ENCODE measurements at places on chromosomes 16 and 17.

DNA sequence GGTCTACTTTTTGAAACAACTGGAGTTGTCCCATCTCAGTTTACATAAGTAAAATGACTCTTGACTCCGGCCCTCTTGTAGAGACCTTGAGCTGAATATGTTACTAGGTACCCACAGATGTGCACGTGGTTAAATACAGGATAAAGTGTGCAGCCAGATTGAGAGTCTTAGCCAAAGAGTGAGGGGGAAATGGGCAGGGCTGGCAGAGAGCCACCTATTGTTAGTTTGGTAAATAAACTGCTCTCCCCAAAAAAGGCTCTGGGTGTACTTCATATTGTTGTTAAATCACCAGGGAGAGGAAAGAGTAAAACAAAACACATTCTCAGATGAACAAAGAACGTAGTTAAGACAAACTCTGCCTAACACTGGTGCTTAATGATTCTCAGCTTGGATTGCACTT lies 20.3 kb downstream of the G6PC1 start:
- DNase-seq: no peak

DNA sequence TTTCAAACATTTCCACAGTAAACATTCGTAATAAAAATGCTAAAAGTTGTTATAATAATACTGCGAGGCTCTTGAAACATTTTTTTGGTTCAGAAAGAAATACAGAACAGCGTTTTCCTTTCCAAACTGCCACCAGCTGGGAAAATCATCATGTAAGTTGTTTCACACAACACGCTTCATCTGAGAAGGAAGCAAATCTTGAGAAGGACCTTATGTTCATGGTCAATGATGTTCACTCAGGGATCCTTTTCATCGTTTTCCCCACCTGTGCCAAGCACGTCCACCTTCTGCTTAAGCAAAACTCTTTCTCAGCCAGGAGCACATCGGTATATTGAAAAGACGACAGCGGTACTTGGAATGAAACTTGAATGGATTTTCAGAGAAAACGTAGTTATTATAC lies 274.5 kb upstream of the ELAC2 start:
- no peak for DNase-seq

DNA sequence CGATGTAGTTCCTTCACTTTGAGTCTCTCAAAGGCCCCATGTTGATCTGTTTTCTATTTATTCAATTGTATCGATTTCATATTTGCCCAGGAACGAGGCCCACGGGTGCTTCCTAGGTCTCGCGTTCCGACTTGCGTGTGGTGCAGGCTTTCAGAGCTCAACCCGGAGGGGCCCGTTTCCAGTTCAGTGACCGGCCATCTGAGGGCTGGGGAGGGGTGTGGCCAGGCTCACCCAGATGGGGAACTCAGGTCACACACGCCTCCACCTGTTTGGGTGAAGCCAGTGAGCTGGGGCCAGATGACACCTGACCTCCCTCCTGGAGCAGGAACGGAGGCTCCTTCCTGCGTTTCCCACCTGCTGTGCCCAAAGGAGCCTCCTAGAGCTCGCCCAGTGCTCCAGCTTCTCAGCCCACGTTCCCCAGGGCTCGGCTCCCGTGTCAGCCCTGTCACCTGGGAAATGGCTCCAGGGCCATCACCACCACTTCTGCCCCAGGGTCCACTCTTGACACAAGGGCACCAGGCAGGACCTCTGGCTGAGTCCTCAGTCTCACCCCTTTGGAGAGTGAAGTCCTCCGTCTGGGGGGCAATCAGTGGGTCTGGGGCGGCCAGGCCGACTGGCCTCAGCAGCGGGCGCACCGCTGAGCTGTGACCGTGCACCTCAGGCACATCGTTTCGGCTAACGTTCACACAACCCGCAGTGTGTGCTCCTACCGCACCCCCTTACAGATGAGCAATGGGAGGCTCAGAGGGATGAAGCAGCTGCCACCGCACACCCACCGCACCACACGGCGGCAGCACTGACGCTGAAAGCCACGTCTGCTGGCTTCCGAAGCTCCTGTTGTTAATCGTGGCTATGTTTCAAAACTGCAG lies 18.0 kb downstream of the FOXF1 start:
- DNase-seq: no peak

- no peak for DNase-seq
Measured at GRCh38 chr17:77617516-77617915, 341.0 kb upstream of the TNRC6C start.

DNA sequence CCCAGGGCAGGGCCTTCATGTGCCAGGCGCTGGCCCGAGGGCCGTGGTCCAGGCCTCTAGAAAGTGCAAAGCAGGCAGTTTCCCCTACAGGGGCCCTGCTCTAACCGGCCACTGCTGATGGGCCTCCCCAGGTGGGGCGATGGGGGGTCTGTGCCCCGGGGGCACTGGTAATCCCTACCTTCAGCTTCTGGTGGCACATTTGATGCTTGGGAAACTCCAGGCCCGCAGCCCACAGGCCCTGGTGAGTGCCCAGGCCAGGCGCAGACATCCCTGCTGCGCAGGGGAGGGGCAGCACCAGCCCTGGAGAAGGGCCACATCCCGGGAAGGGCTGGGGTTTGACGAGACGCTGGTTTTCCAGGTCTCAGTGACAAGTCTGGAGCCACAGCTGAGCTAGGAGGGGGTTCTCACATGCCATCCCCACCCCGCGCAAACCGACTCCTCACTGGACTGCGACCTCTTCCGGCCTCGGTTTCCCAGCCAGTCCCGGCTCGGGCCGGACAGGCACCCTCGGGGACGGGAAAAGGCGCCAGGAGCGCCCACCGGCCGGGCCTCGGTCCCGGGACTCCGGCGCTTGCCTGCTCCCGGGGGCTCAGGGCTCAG lies 1.6 kb downstream of the DOC2B start:
- DNase-seq: no peak

GRCh38 chr17:2397247-2398171 lies 3.4 kb downstream of the MNT start:
- no peak for DNase-seq

DNA sequence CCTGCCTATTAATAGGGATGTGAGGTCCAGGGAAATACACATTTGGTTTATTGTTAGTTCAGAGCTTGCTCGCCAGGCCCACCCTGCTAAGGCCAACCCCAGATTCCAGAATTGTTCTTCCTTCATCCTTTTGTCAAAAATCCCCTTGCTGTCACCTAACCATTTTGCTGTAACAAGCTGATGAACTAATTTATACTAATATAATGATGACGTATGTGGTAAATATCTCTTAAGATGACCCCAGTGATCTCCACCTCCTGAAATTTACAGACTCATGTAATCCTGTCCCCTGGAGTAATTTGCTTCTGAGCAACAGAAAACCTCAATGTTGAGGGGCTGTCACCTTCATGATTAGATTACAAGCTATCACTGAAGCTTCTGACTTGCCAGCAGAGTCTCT lies 236.3 kb upstream of the N4BP1 start:
- DNase-seq: no peak

GRCh38 chr16:19578378-19578971 lies 23.0 kb downstream of the VPS35L start:
- DNase-seq: no peak

GRCh38 chr17:77693776-77694175 lies 264.7 kb upstream of the TNRC6C start:
- DNase-seq: no peak

DNA sequence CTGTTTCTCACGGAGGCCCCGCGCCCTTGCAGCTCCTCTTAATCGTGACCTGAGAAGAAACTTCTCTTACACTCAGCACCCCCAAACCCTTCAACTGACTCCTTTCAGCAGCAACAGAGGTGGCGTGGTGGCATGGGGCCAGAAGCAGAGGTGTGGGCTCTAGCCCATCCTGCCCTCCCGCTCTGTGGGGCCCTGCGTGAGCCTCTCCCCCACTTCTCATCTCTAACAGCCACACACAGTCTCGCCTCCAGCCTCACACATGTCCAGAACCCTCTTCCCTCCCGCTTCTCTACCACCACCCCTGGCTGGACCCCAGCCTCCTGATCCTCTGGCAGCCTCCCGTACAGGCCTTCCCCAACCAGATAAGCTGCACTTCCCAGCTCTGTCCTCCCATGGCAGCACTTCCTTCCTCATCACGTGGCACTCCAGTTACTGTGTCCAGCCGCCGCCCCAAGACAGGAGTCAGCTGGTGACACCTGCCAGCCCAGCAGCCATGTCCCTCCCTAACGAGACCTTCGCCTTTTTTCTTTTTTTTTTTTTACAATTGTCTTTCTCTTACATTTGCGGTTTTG lies 30.5 kb downstream of the NSMCE1 start:
- DNase-seq: peak; percentile 51

- no peak for DNase-seq
Measured at GRCh38 chr17:21131137-21131536, 4.4 kb downstream of the DHRS7B start.

DNA sequence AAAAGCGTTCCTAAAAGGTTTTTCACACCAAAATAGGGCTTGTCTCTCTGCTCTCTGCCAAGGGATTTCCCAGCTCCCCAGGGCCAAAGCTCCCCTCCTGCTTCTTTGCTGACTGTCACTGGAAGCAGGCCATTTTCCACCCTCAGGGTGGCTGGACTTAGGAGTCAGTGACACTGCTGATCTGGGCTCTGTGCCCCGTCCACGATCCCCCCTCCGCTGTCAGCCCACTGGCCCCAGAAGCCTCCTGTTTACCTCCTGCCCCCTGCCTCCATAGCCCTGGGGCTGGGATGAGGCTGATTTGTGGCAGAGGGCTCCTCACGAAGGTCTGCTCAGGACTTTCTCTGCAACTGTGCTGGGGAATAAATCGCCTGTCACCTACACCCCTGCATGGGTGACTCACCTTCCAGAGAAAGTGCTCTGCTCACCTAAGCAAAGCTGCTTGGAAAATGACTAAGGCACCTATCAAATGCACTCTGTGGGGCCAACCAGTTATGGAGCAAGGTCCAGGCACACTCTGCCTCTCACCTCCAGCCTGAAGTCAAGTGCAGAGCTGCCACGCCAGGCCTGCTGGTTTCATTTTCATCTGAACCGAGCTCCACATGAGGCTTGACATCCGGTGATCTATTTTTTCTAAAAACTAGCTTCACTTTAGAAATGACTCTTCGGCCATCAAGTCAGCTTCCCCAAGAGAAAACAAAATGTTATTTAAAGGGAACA lies 4.9 kb downstream of the MAP3K14 start:
- DNase-seq: peak; percentile 95

DNA sequence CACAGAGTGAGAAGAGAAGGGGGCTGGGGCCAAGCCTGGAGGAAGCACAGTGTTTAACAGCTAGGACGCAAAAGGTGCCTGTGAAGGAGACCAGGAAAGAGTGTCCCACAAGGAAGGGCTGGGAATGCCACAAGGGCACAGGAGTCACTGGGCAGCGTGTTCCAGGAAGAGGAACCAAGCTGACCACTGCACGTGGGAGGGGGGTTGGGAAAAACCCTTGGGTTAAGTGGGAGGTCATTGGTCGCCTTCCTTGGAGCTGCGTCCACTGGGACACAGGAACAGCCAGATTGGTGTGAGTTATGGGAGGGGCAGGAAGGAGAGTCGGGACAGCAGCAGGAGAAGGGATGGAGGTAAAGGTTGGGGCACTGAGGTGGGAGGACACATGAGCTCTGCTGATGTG lies 12.9 kb downstream of the TTYH2 start:
- DNase-seq: no peak

DNA sequence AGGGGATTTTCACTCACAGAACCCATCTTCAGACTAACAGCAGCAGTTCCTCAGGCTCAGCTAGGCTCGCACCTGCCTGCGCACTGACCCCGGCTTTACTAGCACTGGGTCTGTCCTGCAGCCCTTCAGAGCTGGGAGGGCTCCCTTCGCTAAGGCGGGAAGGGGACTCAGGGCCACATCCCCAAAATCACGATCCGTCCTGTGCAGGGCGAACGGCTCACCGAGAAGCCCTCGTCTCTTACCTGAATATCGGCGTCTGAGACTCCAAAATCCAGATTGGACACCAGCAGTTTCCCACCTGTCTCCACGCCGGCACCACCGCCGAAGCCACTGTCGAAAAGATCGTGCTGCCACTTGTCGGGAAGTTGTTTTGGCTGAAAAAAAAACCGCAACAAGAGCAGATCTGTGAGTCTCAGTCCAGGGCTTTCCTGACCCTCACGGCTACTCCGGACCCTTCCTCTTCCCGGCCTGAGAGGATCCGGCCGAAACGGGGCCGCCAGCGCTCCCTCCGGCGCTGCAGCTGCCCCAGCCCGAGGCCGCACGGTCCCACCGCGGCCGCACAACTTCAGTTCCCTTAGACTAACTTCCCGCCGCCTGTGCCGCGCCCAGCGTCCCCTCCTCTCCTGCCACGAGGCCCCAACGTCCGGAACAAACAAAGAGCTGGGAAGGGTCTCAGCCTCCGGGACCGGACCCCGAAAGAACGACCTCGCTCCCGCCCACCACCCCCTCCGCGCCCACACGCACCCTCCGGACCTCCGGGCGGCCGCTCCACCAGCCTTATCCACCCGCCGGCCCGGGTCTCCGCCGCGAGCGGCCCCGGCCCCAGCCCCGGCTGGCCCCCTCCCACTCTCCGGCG lies 711 bp downstream of the ALYREF start:
- no peak for DNase-seq

DNA sequence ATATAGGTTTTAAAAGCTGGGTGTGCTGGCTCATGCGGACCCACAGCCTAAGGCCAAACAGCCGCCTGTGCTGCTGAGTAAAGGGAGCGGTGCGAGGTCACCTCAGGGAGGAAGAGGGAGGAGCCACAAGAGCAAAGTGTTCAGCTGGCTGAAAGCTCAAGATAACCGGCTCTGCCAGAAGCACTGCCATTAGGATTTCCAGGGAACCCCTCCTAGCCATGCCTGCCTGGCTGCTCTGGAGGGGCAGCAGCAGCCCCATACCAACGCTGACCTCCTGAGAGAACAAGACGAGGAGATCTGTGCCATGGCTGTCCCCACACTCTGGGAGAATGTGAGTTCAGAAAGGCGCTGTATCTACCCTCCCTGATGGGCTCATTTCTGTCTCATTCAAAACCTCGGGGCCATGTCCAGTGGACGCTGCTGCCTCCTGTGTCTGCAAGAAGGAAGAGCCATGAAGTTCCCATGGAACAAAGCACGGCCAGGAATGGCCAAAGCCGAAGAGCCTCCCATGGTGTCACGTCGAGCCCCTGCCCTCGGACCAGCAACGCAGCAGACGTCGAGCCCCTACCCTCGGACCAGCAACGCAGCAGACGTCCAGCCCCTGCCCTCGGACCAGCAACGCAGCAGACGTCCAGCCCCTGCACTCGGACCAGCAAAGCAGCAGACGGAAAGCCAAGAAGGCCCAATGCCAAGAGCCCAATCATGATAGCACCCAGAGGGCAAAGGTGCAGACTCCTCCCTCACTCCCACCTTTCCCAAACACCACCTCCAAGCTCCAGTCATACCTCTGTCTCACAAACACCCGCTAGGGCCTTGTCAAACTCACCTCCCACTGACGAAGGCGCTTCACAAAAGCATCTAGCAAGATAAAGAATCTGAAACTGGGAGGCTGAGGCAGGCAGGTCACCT lies 107.0 kb downstream of the ANKRD11 start:
- DNase-seq: no peak

- no peak for DNase-seq
Measured at GRCh38 chr17:15048933-15049794, 216.0 kb downstream of the PMP22 start.

DNA sequence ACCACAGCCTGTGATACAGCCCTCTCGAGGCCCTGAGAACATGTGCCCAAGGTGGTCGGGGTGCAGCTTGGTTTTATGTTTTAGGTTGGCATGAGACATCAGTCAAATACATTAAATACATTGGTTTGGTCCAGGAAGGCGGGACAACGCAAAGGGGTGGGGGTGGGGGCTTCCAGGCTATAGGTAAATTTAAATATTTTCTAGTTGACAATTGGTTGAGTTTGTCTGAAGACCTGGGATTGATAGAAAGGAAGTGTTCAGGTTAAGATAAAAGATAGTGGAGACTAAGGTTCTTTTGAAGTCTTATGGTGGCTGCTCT lies 1.2 kb upstream of the ZKSCAN2 start:
- DNase-seq: peak; percentile 12

GRCh38 chr17:27310565-27311110 lies 16.7 kb downstream of the WSB1 start:
- no peak for DNase-seq

- DNase-seq: no peak
Measured at GRCh38 chr16:74846714-74847113, 72.1 kb upstream of the FA2H start.

Data from stimulated activated CD4-positive, alpha-beta T cell treated with anti-CD3 and anti-CD28 coated beads, Interleukin-1b, Interleukin-23, amount 100 ng/mL, for 48 hours (primary cell).